ENCODE measurements at places on chromosomes 4 and X.

DNA sequence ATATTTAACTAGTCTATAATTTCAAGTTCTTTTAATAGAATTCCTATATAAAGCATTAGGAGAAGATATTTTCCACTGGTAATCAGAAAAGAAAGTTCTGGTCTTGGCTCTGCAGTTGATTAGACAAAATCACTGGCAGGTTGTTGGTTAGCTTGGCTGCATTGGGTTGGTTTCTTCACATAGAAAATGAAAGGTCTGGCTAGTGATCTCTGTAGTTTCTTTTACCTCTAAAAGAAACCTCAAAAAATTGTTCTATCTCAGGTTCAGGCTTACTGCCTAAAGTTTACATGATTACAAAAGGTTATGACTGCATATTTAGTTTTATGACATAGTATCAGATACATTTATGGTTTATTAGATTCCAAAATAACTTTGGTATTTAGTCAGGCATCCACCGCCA, 95.8 kb upstream of the NAP1L5 start:
- no peak for DNase-seq

DNA sequence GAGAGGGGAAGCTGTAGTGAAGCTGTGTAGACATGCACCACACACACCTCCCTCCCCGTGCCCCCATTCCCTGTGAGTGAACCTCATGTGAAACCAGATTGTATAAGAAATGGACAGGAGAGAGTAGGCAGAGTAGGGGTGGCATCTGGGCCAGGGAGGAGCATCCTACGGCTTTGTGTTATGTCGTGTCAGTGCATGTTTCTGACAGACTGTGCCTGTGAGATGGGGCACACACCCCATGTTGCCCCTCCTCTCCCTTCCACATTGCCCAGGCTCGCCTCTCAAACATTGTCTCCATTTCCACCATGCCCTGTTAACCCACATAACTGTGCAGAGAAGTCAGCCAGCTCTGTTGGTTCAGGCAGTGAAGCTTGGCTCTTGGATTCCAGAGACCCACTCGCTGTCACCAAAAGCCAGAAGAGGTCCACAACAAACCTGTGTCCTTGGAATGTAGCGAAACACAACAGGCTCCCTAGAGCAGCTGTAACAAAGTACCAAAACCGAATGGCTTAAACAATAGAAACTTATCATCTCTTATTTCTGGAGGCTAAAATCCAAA, 56.1 kb downstream of the SLC9A6 start:
- no peak for DNase-seq

GRCh38 chr4:152278505-152279233, 257.2 kb downstream of the FBXW7 start:
- DNase-seq: no peak

DNA sequence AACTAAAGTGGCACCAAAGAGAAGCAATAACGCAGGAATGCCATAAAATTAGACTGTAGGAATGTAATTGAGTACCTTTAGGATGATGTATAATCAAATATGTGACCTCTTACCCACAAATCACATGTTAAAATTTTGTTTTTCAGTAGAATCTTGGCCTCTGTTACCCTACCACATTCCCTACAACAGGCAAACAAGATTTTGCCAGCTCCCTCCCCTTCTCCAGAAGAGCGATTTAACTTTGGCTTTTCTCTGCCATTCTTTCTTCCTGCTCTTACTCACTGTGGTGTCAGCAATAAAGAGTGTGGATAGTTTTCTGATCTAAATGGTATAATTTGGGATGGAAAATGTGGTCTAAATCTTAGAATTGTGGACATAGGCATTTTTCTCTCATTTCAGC, 57.2 kb downstream of the TRIM2 start:
- no peak for DNase-seq

DNA sequence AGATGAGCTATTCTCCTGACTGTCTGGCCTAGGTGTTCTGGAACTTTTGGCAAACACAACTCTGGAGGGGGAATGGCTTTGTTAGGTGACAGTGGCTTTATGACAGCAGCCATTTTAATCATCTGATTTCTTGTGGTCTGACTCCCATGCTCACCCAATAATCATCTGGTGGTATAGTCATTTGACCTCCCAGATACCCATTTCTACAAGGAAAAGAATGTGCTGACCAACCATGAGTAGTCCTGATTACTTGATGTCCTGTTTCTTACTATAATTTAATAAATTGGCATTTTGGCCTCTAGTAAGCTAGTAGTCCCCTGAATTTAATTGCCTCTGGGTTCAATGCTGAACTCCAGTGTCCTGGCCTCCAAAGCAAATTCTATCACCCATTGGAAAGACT, 109.9 kb upstream of the DUSP21 start:
- DNase-seq: no peak

DNA sequence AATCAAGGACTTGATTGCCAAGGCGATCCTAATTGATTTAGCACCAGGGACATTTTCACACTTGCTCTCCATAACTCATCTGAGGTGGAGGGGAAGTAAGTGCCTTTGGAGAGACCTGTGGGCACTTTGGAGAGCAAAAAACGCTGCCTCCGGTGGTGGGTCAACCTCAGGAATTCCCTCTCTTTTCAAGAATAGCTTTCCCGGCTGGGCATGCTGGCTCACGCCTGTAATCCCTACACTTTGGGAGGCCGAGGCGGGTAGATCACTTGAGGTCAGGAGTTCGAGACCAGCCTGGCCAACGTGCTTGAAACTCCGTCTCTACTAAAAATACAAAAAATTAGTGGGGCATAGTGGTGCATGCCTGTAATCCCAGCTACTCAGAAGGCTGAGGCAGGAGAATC, 49.2 kb downstream of the PRPS1 start:
- no peak for DNase-seq

- no peak for DNase-seq
Measured at GRCh38 chrX:116239944-116240840, 69.6 kb downstream of the AGTR2 start.

- no peak for DNase-seq
Measured at GRCh38 chr4:123503698-123504363, 107.2 kb downstream of the SPRY1 start.

- DNase-seq: no peak
Measured at GRCh38 chr4:128379860-128380259, 92.2 kb upstream of the PGRMC2 start.

- DNase-seq: no peak
Measured at GRCh38 chr4:188262464-188262863, 123.2 kb downstream of the TRIML1 start.

GRCh38 chr4:20338841-20339240, 87.1 kb downstream of the SLIT2 start:
- no peak for DNase-seq

DNA sequence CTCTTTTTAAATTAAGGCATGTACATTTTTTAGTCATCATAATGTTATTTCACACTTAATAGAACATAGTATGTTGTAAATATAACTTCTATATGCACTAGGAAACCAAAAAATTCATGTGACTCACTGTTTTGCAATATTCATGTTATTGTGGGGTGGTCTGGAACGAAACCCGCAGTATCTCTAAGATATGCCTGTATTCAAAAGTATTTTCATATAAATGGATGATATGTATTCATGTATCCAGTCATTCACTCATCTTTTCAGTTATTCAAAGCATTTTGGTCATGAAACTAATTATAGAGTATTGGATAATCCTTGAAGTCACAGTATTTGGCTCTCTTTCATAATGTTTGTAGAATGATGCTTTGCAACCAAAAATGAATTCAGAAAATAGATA, 168.1 kb downstream of the HS6ST2 start:
- no peak for DNase-seq

DNA sequence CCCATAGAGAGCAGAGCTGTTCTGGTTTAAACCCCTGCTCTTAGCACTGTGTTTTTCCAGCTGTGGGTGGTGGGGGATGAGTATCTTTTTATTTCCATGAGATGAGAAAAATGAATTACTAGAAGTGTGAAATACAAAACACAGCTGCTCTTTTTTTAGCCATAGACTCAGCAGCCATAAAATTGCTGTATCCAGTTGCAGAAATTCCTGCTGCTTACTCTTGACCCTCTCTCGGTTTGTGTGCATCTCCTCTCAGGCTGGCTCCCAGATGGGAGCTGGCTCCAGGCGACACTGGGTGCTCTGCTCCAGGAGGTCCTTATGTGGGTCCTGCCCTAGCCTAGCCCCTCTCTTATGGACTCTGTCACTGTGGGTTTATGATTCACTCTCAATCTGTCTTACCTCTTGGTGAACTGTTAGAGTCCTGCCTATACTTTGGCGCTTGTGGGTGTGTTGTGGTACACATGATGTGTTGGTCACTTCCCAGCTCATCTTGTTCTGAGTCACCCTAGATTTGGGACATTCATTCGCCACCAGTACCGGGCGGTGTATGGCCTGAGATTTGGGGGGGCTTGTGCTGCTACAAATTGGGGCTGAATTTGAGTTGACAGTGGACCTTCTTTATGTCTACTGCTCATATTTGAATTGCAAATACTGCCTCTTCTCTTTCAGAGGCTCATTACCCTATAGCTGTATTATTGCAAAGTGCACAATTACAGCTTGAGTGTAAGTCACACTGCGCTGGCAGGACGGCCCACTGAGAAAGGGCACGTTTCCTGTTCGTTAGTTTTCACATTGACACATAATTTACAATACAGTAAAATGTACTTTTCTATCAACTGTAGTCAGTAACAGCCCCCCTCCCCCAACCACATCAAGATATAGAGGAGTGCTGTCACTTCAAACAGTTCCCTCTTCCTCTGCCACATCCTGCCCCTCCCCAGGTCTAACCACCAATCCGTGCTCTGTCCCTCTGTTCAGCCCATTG, 46.9 kb upstream of the MSANTD1 start:
- no peak for DNase-seq

GRCh38 chr4:74590476-74590875, 145.5 kb downstream of the AREG start:
- DNase-seq: no peak

DNA sequence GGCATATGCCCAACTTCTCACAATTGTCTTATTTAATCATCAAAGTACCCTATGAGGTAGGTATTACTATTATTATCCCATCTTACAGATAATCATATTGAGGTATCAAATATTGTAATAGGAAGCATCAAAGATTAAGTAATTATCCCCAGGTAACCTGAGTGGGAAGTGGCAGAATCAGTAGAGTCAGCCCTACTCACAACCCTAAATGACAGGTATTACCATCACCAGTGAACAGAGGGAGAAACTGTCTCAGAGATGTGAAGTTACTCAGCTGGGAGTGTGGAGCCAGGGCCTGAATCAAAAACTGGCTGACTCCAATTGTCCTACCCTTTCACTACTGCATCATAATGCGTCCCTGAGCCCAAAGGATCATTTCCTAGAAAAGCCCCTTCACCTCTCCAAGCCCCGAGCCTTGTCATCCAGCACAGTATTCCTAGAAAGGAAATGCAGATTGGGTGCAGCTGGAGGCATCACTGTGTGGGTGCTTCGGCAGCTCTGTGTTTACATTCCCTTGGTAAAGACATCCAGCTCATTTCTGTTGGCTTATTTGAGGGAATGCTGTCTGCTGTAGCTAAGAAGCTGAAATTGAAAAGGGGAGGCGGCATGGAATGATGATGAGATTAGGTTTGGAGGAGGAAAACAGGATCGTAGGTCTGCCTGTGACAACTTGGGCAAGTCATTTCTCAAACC, 72.8 kb downstream of the DHX15 start:
- no peak for DNase-seq

- no peak for DNase-seq
Measured at GRCh38 chr4:52962721-52963120, 100.6 kb downstream of the RASL11B start.

- no peak for DNase-seq
Measured at GRCh38 chrX:112822892-112823291, 17.7 kb downstream of the AMOT start.

GRCh38 chrX:2627272-2627867, 63.7 kb upstream of the CD99 start:
- no peak for DNase-seq

DNA sequence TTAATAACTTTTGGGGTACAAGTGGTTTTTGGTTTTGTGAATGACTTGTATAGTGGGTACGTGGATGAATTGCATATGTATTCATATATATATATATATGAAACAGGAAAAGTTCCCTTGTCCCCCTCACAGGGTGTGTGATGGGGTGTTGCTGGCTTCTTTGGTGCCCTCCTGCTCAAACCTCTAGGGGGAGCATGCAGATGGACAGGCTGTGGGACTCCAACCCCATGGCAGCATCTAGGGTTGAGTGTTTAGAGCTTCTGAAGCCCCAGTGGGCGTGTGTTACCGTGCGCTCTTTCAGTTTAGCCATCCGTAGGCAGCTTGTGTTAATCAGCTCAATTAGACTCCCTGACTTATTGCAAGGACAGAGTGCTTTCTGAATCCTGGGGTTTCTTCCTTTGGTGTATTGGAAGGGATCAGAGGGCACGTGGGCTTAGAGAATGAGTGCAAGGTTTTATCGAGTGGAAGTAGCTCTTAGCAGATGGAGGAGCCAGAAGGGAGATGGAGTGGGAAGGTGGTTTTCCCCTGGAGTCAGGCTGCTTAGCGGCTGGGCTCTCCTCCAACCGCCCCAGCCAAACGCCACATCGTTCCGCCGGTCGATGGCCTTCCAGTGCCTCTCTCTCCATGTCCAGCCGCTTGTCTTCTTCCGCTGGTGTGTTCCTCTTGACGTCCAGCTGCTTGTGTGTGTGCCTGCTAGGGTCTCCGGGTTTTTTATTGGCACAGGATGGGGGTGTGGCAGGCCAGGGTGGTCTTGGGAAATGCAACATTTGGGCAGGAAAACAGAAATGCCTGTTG, 674.4 kb upstream of the LCORL start:
- DNase-seq: no peak

DNA sequence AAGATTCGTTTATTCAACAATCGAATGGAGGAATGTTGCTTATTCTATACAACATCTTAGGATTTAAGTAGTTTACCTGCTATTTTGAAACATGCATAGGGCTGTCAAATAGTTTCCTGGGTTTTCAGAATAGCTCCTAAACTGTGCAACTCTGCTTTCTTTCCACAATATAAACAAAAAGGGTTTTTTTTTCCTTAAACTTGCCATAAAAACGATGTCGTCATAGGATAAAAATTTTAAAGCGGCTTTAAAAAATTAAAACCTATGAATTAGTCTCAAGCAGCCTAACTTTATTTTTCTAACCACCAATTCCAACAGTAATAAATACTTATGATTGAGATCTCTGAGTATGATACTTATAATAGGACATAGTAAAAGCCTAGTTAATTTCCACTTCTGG, 21.6 kb upstream of the STIM2 start:
- DNase-seq: no peak

DNA sequence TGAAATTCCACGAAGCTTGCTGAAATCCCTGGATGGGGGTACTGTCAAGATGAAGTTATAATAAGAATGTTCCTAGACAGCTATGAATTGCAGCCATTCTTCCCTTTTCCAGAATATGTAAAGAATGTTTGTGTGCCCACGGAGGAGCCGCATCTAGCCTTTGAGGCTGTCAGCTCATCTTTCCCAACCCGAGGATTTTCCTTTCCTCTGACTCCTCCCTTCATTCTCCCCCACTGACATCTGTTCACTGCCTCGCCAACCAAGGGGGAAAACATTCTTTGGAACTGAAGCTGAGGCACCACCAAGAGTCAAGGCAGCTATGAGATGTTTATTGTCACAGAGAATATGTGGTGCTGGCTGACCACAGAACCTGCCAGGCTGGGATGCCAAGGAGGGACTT, 8.8 kb downstream of the NHSL2 start:
- no peak for DNase-seq

DNA sequence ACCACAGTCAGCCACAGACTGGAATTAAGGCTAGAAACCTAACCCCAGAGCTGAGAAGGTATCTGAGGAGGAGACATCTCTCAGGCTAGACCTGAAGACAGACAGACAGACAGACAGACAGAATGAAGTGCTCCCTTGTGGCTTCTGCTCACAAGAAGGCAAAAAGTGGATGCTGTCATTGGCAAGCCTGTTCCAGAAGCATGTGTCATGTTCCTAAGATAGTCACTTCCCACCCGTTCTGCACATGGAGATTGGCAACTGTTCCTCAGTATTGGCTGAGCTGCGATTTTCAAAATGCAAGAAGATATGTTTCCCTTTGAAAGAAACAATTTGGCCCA, 166.4 kb downstream of the NSUN7 start:
- no peak for DNase-seq
